ENCODE measurements at places on chromosomes 7 and 10.

GRCh38 chr7:55326081-55326835 lies 38.9 kb upstream of the LANCL2 start:
- no peak for DNase-seq

- no peak for DNase-seq
Observed at GRCh38 chr10:60281331-60281730, 108.3 kb downstream of the ANK3 start.

DNA sequence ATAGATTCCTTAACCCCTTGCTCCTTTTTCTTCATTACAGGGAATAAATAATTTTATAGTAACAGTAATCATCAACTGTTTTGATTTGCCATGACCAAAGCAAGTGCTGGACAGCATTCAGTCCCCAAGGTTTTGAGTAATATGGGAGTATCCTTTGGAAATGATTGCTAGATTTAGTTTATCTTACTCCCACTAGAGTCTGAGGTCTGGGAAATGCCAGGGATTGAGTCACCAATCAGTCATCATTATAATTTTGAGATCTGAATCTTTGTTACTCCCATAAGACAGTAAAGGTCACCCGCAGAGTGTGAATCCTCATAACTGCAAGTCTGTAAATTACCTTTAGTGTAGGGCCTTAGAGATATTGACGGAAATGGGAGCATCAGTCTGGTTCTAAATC lies 133.7 kb upstream of the SEMA3E start:
- no peak for DNase-seq

GRCh38 chr7:138890499-138891445 lies 90.4 kb downstream of the KIAA1549 start:
- no peak for DNase-seq

DNA sequence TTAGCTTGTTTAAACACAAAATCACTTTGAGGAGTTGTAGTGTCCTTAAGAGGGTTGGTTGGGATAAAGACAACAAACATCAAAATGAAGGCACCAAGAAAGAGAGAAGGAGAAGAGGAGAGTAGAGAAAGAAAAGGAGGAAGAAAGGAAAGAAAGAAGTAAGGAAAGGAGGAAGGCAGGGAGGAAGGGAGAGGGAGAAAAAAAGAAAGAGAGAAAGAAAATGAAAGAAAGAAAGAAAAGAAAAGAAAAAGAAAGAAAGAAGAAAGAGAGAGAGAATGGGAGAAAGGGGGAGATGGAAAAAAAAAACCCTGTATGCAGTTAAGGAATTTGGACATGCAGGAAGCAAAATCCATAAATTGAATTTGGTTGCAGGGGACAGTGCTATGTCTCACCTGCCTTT lies 635.4 kb upstream of the FZD8 start:
- DNase-seq: no peak

DNA sequence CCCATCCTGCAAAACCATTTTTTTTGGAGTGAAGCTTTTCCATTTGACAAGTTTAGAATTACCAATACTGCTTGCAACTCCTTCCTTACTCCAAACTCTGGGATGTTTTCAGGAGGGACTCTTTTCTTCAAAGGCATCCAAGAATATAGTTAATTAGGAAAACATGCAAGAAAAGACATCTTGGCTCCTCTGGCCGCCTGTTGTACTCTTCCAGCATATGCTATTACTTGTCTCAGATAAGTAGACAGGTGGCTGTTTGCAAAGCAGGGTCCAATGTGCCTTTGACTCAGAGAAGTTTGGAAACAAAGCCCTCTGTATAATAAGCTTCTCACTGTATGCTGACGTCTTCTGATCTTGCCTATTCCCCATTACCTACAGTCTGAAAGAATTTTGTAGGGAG lies 746.5 kb downstream of the AUTS2 start:
- DNase-seq: no peak

- no peak for DNase-seq
Observed at GRCh38 chr7:47518827-47519226, 63.1 kb downstream of the TNS3 start.

DNA sequence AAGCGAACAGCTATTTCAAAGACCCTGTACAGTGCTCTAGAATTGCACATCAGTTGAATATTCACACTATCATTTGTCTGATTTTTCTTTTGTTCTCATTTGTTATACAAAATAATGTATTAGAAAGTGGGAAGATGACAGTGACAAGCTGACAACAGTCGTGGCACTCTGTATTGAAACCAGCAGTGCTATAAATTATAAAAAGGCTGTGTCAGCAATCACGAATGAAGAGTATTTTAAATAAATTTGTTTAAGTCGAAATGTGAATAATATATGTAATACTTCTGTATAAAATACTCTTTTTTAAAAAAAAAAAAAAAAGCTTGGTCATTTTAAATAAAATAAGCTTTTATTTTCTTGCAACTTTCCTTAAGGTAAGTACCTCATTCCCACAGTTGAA lies 122.6 kb downstream of the VPS50 start:
- no peak for DNase-seq

GRCh38 chr7:24619978-24620377 lies 46.7 kb downstream of the PALS2 start:
- no peak for DNase-seq

GRCh38 chr10:128137877-128138276 lies 11.7 kb upstream of the MKI67 start:
- DNase-seq: no peak

GRCh38 chr10:93081834-93082233 lies 8.1 kb downstream of the CYP26A1 start:
- DNase-seq: no peak

DNA sequence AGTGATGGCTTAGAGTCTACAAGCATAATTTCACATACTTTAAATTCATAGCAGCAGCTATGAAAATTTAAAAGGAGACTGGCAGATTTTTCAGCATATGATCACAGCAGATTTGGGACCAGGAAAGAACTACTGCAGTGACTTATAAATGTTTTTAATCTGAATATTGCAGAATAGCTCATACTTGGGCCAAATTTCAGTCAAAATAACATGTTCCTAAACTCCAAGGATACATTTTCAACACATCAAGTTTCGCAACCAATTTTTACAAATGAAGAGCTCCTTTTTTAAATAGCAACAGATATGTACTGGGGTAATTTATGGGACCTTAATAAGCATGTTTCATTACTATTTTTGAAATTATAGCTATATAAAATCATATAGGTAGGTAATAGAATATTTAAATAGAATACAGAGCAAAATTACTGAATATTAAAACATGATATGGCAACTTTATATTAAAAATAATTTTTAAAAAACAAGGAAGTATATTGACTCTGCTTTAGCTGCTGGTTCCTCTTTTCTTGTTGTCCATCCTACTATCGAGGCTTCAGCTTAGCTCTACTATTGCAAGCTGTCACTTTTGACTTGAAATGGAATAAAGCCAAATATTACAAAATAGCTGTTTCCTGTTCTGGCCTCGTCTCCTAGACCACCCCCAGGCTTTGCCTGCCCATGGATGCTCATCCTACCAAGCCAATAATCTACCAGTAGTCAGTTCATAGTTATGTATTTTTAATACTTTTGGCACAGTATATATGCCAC lies 123.1 kb downstream of the NRBF2 start:
- DNase-seq: no peak

- peak; percentile 37 for DNase-seq
Observed at GRCh38 chr7:43260980-43261878, 148.8 kb downstream of the HECW1 start.

- no peak for DNase-seq
Observed at GRCh38 chr10:100707261-100707848, 38.0 kb upstream of the PAX2 start.

DNA sequence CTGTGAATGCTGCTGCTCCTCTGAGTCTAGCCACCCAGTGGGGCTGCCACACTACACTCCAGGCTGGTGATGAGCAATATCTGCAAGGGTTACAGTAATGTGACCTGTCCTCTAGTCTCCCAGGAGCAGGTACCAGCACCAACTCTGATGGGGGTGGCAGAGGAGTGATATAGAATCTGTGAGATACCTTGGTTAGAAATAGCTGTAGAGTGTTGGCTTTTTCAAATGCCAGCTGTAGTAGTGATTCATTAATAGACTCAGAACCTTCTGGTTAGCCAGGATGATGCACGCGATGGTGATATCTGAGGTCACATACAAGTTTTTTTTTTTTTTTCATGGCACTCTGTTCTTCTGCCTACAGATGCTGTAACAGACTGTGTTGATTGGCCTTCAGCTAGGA lies 757.1 kb downstream of the INHBA start:
- no peak for DNase-seq

DNA sequence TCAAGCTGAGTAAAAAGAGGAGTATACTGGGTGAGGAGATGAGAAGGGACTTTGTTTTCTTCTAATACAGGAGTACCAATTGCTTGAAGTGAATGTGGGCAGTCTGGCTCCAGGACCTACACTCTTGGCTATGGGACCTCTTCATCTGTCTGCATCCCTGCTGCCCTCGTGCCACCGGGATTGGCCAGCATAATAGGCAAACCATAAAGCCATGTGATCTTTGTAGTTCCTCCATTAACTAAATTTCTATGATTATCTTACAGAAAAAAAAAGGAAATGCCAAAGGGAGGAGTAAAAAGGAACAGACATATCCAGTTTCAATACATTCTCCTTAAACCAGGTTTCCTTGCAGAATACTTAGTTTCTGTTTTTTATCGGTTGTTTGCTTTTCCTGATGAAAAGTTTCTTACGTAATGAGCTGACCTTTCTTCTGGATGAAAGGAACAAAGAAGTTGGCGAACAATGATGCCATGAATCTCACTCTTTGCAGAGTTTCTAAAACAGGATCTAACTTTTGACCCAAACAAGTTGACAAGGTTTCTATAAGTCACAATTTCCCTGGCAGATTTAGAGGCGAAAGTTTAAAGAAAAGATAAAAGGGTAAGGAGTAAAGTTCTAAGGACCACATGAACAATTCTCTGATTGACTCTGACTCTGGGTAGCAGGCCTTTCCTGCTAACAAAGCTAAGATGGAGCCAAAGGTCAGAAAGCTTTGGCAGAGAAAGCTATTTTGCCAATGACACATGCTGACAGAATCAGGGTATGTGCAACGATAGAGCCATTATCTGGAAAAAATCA lies 54.1 kb downstream of the LAMB1 start:
- DNase-seq: no peak
